CD4-positive, alpha-beta T cell treated with Interferon alpha-2 for 1 hour (primary cell): ENCODE measurements at places on chromosomes 16 and 17.

- no peak for DNase-seq
Measured at GRCh38 chr16:88649195-88649923, 1.5 kb downstream of the CYBA start.

GRCh38 chr16:47395733-47396498 lies 64.9 kb downstream of the ITFG1 start:
- DNase-seq, result no peak

GRCh38 chr17:145671-146541 lies 8.5 kb downstream of the SCGB1C2 start:
- DNase-seq, result no peak

GRCh38 chr17:37824534-37825485 lies 80.0 kb upstream of the HNF1B start:
- DNase-seq, result no peak

DNA sequence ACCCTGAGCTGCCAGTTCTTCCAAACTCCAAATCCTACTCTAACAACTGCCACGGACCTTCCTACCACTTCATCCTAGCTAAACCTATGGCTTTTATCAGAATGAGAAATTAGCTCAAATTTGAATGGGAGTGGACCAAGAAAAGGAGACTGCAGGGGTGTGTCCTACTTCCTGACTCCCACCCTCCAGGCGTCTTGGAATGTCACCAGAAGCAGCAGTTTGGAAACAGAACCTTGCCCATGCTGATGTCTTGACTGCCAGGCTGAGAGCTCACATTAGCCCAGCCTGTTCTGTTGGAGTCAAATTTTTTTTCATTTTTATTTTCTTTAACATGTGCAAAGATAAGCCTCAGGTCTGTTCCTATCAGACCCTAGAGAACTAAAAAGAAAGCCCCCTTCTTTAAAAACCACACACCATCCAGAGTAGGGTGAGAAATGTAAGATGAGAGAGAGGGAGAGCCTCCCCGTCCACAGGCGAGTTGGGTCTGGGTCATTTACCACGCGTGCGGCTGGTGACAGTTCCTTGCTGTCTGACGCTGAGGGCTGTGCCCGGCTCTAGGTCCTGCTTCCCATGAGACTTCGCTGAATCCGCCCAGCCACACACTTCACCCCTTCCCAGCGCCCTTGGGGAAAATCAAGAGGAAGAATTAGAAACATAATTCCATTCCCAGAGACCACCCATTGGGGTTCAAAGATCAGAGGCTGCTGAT lies 54.3 kb downstream of the WNT3 start:
- no peak for DNase-seq

DNA sequence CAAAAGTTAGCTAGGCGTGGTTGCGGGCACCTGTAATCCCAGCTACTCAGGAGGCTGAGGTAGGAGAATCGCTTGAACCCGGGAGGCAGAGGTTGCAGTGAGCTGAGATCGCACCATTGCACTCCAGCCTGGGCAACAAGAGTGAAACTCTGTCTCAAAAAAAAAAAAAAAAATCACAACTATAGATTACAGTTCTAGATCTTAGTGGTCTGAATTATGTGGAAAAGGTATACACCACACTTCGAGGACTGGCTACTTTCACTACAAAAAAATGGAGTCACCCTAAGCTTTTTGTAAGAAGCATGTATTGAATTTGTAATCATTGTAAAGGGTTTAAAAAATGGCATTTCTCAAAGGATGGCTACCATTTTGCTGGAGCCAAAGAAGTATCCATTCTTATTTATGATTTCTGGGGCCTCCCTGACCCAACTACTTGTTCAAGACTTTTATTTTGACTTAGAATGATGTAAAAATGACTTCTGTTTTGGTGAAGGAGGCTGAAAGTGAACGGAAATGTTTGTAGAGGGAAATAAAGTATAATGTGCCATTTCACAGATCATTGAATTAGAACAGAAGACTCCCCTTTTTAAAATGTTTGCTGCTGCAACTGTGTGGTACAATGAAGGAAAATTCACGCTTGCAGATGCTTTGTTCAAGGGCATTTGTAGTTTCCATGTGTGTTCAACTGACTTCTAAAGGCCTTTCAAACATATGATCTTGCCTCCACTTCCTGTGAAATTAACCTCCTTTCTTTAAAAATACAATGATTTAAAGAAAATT lies 37.1 kb upstream of the NOL11 start:
- DNase-seq, result no peak

DNA sequence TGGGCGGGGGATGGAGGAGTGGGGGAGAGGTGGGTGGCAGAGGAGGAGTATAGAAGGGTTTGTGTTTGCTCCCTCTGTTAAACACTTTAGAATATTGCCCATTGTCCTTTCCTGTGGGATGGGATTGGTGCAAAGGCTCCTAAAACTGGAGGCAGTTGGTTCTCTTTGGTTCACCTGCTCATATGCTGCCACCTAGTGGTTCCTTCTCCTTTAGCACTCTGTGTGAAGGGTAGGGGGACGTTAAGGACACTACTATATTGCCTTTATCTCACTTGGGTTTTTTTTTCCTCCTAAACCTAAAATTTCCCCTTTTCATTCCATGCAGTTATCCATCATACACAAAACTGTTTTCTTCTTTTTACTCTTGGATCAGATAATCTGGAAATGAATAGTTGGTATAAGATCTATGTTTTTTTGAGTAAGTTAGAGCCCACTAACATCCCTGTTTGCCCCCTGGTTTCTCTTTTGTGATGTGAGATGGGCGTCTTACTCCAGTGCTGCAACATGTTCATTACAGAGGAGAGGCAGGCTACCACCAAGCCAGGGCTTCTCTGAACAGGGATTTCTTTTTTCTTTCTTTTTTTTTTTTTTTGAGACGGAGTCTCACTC lies 23.8 kb downstream of the SNX11 start:
- DNase-seq, result peak; percentile 73

- DNase-seq, result no peak
Measured at GRCh38 chr17:82910770-82911169, 70.9 kb upstream of the ZNF750 start.

DNA sequence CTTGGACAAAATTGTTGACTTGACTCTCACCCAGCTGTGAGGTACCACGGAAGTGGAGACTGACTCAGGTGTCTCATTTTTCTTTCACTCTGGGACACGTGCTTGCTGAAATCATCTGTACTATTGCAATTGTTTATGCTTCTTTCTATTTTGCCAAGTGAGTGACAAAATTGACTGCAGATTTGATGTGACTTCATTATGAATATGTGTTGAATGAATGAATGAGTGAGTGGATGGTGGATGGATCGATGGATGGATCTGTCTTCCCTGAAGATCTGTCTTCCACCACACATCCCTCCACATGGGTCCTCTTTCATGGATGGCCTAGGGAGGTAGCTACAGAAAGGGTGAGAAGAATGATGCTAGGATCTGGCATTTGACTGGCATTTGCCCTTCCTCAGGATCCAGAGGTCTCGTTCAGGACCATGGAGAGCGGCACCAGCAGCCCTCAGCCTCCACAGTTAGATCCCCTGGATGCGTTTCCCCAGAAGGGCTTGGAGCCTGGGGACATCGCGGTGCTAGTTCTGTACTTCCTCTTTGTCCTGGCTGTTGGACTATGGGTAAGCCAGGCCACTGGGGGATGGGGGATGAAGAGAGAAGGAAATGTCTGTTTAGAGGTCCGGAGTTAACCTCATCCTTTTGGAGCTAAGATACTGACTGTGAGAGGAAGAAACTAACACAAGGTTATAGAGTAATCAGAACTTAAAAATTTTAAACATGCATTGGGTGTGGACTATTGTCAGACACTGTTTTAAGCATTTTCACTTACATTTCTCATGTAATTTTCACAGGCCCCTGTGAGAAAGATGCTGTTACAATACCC lies 12.7 kb downstream of the SLC5A11 start:
- peak; percentile 19 for DNase-seq

GRCh38 chr17:48840441-48840840 lies 9.6 kb downstream of the CALCOCO2 start:
- DNase-seq, result no peak

DNA sequence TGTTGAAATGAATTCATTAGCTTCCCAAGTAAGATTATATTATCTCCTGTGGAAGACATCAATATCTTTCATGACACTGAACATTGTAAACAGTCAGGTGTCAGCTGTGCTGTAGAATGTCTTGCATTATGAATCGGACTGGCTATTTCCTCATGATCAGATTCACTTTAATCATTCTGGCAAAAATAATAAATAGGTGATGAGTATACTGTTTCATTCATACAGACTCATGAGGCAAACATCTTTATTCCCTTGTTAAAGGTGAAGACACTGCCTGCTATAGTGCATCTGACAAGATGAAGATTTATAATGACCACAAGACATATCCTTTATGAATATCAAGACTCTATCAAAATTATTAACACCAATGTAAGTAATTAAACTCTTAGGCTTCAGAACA lies 51.3 kb upstream of the ARL6IP1 start:
- DNase-seq, result no peak

- peak; percentile 81 for DNase-seq
Measured at GRCh38 chr17:63984651-63985386, 12.1 kb upstream of the SCN4A start.

GRCh38 chr16:30700491-30700890 lies 1.5 kb downstream of the SRCAP start:
- no peak for DNase-seq

DNA sequence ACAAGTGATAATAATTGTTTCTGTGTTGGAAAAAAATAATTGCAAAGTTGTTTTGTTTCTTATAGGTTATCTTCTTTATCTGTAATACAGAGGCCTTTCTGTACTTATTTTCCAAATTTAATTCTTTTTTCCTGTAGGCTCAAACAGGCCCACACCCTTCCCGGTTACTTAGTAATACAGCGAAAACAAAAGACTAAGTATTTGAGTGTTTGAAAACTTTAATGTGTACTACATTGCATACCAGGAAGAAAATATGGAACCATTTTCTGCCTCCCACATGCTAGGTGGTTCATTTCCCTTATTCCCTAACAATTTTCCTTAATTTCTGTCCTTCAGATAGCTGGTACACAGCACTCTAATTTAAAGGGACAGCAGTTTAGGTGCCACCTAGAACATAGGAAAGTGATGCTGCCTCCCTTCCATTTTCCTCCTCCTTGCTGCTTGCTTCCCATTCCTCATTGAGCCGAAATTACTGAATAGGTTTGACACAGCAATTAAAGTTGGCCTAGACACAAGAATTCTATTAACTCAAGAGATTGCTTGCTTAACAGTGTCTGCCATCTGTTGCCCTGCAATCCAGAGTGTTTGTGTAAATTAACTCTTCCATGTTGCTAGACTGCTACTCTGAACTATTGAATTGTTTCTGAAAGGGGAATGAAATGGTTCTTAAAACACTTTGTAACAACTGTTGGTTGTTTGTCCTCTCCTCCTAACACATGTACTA lies 24.2 kb downstream of the CYB5B start:
- no peak for DNase-seq

DNA sequence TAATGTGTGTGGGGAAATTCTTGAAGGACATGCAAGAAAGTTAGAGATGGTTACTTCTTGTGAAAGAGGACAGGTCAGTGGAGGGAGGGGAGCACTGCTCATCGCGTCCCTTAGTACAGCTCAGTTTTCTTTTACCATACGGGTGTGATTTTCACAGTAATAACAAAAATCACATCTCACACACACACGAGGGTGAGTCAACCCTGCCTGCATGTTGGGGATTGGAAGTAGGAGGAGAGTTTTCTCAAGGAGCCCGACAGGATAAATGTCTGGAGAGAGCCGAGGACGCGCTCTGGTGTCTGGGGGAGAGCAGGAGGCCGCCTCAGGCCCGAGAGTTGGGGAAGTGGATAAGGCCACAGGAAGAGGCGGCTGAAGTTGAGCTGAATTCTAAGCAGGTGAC lies 16.4 kb downstream of the PLCD3 start:
- DNase-seq, result no peak

- no peak for DNase-seq
Measured at GRCh38 chr17:79622122-79622601, 11.3 kb upstream of the RBFOX3 start.

GRCh38 chr16:31080035-31080629 lies 5.9 kb downstream of the ZNF646 start:
- DNase-seq, result no peak

GRCh38 chr16:83952940-83953795 lies at the start of gene OSGIN1:
OSGIN1 (plus strand) TSS chr16:83953240; CDS start chr16:83957672, 4,432 bp downstream.
- peak; percentile 74 for DNase-seq

- no peak for DNase-seq
Measured at GRCh38 chr16:58187092-58187491, 10.8 kb downstream of the CSNK2A2 start.

DNA sequence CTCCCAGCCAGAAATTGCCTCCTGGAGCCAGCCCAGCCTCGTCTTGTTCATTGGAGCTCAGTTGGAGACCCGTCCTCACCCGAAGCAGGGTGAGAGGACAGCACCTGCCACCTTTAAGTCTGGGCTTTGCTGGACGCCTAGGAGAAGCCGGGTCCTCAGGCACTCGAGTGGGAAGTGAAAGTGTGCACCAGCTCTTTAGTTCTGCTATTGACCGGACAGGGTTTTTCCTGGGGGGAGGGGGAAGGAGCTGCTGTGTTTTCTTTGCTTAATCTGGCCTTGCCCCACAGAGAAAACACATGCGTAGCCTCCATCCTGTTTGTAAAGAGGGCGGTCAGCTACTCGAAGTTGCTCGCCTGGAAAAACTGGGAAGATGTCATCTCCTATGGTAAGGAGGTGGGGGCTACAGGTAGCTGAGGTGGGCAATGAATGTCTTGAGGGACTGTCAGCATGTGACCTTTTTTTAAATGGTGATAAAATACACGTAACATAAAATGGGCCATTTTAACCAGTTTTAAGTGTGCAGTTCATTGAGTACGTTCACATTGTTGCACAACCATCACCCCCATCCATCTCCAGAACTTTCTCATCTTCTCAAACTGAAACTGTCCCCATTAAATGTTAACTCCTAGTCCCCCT lies 34.4 kb downstream of the CMIP start:
- peak; percentile 77 for DNase-seq

DNA sequence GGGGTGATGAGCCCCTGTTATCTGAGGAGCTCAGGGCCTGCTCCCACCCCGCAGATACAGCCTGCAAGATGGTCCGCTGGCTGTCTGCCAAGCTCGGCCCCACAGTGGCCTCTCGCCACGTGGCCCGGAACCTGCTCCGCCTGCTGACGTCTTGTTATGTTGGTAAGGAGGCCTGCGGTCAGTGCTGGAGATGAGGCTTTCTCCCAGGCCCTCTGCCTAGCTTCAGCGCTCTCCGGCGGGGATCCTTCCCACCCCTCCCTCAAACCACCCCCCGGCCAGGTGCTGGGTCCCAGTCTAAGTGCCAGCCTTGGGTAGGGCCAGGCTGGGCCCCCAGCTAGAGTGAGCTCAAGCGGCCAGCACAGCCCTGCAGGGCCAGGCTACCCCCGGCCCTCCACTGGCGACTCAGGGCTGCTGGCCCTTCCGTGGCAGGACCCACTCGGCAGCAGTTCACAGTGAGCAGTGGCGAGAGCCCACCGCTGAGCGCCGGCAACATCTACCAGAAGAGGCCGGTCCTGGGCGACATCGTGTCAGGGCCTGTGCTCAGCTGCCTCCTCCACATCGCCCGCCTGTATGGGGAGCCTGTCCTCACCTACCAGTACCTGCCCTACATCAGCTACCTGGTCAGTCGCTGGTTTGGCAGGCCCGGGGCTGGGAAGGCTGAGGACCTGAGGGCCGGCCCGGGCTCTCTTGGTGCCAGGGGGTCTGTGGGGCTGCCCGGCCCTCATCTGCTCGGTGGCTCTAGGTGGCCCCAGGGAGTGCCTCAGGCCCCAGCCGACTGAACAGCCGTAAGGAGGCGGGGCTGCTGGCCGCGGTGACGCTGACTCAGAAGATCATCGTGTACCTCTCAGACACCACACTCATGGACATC lies 6.1 kb downstream of the WDR81 start:
- no peak for DNase-seq

- no peak for DNase-seq
Measured at GRCh38 chr16:58413359-58413758, 21.1 kb downstream of the GINS3 start.
